Fibroblast of lung (primary cell): ENCODE measurements at places on chromosomes 5 and 9. TPM values are rescaled to one million over a fixed set of nuclear protein-coding genes. Genes with fewer than 3 reads are reported as not detected.

Gene GCNT1
- 18.5 and 27.7 TPM in 2 replicates for total RNA-seq

Gene PCDHB14
- total RNA-seq: 0.77 and 1.7 TPM in 2 replicates

Gene SLC4A9
- total RNA-seq: not detected in 2 replicates

Gene HK3
- under 0.01 TPM in 1 of 2 replicates, not detected in the other for total RNA-seq

Gene LPAR1
- total RNA-seq: 146 and 222 TPM in 2 replicates

Gene GRK6
- total RNA-seq: 13.1 and 15.0 TPM in 2 replicates

Gene EFNA5
- 1.8 and 3.5 TPM in 2 replicates for total RNA-seq

Gene CDX1
- under 0.01 and 0.33 TPM in 2 replicates for total RNA-seq

Gene ROR2
- 27.9 and 39.5 TPM in 2 replicates for total RNA-seq

Gene ZNF618
- 5.4 and 8.6 TPM in 2 replicates for total RNA-seq

Gene TAF11L10
- not detected in 2 replicates for total RNA-seq

Gene SMIM32
- total RNA-seq: not detected in 2 replicates

Gene WNK2
- under 0.01 TPM in 1 of 2 replicates, not detected in the other for total RNA-seq

- no peak for DNase-seq
These were observed 227.9 kb upstream of the KLF9 start for GRCh38 chr9:70642341-70642740.

DNA sequence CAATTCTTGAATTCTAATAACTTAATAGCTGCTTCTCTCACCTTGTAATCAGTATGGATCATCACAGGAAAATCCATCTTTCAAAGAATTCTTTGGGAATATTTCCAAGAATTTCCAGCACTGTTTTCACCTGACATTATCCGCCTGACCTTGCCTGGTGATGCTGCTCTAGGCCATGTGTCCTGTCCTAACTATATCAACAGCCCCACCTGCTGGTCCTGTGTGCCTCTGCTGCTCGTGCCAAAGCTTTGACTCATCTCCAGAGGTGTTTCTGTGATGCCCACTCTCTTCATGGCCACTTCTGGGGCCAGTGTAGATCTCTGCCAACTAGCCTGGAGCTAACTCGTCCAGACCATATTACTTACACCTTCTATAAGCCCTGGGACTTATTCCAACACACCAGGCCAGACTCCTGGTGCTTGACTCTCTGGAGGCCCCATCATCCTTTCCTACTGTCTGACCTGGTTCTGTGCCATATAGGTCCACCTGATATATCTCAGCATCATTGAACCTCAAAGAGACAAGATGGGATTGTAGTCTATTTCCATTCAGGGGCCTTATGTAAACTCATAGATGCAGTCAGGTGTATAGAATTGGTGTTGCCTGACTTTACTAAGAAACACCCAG is 67.5 kb upstream of the CKMT2 start:
- DNase-seq: peak; percentile 75

DNA sequence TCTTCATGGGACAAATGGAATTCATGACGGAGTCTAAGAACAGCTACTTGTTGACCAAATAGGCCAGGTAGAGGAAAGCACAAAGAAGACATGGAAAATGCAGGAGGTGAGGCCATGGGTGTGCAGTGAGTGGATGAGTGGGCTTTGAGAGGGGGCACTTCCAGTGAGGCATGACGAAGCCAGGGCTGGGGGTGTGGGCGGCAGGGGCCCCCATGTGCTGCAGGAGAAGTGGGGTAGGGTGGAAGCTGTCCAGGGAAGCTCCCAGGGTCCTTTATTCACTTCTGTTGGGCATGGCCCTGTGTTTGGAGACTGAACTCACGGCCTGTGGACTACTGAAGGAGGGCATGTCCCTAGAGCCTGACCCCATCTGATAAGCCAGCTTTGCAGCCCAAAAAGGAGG is 127.6 kb upstream of the SLC25A48 start:
- DNase-seq: no peak

DNA sequence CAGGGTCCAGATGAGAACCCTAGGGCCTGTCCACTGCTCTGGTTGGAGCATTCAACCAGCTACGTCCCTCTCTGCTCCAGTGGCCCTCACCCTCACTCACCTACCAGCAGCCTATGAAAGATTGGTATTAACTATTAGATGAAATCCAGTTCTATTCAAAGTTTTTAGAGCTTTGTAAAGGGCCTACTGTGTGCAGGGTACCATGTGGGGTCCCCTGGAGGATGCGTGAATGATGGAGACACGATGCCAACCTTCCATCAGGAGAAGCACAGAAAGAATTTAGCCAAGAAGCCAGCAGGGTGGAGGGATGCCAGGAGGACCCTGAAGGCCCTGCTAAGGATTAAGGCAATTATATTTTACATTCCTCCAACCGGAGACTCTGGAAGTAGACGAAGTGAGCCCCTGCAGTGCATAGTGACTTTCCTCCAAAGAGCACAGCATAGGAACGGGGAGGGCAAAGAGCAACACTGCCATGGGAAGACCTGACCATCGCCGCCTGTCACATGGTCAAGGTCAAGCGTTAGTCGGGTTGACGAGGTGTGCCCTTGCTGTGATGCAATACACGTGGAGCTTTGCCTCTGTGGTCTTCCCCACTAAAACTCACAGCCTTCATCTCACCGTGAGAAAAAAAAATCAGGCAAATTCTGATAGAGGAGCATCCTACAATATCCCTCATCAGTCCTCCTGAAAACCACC is 22.8 kb upstream of the ANKRD33B start:
- DNase-seq: no peak

GRCh38 chr5:163963881-163964280 is 458.5 kb downstream of the MAT2B start:
- DNase-seq: peak; percentile 45

DNA sequence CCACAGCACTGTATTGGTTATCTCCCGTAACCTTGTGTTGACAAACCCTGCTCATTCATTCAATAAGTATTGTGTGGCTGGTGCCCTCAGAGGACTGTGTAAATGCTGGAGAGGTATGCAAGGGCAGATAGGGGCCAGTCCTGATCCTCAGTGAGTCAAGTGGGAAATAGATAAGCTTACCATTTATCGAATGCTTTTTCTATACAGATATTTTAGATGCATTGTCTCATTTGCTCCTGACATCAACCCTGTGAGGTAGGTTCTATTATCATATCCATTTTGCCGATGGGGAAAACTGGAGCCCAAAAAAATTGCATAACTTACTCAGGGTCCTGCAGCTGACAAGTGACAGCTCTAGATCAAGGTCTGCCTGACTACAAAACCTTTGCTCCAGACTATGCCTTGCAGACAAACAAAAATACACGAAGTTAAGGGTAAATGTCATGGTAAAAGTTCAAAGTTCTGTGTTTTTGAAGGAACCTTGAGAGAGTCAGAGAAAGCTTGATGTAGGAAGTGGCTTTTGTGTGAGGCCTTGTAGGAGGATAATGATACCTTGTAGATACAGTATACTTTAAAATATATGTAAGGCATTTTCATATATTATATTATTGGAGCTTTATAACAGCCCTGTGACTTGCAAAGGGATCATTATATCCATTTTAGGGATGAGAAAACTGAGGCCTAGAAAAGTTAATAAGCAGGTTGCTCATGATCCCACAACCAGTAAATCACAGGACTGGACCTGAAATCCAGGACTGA is 22.7 kb downstream of the CYFIP2 start:
- no peak for DNase-seq

DNA sequence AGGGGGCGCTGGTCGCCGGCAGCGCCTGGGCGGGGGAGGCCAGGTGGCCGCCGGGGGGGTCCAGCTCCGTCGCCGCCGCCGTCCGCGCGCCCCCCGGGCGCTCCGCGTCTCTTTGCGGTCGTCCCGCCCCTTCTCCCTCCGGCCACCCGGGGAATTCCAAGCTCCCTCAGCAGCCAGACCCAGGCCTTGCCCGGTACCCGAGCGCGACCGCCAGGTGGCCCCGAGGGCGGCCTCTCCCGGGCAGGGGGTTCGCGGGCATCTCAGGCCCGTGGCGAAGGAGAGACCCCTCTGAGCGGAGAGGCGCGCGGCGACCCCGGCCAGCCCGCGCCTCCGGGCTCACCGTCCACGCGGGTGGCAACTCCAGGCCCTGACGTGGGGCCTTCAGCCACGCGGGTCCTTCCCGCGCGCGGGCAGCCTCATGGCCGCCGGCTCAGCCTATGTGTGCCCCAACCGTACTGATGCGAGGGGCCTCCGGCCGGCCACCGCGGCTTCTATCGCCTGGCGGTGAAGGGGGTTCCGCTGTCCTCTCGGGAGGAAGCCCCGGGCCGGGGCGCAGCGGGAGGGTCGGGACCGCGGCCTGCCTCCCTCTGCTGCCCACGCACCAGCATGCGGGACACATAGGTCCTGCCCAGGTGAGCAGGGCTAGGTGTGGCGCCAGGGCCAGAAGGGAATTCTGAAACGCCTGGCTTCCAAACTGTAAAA is 529 bp upstream of the NRARP start:
- DNase-seq: no peak

DNA sequence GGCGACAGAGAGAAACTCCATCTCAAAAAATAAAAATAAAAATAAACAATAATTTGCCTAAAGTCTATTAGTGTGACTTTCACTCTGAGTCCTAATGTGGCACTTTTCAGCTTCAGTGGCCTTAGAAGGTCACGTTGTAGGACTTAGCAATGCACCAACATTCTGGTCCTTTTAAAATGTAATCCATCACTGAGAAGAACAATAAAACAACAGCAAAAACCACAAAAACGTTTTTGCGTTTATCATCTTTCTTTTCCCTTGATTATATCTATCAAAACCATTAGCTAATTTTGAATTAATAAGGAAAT is 190.1 kb upstream of the ZNF608 start:
- no peak for DNase-seq

- DNase-seq: no peak
These were observed 169.9 kb downstream of the TTC39B start for GRCh38 chr9:15137089-15137488.

GRCh38 chr5:92741906-92742305 is 839.1 kb downstream of the NR2F1-AS1 start:
- DNase-seq: no peak

GRCh38 chr5:14213813-14214585 is 70.9 kb downstream of the TRIO start:
- DNase-seq: no peak

DNA sequence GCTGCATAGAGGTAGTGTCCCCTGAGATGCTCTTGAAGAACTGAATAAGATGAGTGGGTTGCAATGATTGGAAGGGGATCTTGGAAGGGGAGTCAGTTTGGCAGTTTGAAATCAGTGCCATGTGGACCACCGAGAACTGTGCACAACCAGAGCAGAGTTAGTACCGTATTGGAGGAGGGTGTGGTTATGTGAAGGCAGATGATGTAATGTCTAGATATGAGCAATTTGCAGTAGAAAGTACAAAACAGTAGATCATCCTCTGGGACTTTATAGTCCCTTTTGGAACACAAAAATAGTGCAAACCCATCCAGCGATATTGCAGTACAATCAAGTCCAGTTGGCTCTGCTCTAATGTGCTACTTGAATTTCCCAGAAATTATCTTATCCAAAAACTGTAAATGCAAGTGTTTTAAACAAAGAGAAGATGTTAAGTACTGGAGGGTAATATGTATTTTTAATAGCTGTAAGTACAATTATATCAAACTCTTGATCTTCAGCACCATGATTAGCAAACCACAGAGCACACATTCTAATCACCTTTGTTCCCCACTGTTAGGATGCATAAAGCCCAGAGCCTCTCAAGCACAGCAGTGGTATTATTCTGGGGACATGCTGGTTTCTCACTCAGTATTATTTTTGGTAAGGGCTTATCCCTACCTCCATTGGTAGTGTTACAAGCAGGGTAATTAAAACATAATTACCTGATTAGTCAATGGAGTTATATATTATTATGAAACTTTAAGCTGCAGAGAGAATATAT is 41.5 kb downstream of the MEGF10 start:
- no peak for DNase-seq

- DNase-seq: no peak
These were observed 2.0 kb downstream of the RGMB start for GRCh38 chr5:98775246-98776065.

DNA sequence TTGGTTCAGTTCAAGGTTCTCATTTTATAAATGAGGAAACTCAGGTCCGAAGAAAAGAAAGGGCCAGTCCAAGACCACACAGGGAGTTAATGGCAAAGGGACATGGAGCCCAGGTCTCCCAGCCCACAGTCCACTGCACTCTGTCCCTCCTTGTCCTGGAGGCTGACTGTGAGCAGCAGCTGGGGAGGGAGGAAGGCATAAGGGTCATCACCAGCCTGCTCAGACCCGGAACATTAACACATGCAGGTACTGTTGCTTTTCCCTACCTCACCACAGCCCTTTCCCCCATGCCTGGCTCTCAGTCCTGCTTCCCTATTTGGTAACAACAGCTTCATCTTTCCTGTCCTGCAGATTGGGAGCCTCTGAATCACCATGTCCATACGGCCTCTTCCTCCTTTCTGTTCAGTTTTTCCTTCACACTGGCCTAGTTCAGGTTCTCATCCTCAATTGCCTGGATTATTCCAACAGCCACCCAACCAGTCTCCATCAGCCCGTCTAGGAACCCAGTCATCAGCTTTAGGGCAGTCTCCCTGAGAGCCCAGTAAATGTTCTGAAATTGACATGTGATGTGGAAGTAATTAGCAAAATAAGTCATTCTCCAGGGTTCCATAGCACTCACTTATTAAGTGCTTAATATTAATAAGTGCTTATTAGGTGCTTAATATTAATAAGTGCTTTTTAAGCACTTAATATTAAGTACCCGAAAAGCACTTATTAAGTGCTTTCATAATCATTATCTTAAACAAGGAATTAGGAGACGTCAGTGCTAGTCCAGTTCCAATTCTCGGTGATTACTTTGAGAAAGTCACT is 4.3 kb downstream of the GPX3 start:
- no peak for DNase-seq

DNA sequence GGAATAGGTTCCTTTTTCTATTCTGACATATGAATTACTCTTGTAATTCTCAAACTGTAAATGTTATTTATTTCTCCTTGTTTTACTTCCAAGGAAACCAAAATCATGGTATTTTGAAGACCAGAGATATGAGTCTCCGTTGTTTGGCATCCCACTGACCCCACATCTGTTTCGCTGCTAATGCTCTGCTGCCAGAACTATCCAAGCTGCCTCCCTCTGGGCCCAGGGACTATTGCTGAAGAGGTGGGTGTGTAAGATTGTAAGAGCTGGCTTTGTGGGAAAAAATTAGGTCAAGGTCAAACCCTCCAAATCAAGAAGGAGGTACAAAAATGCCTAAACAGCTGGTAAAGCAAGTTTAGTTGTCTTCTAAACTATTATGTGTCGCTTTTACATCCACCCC is 129.4 kb upstream of the MYO10 start:
- DNase-seq: no peak

DNA sequence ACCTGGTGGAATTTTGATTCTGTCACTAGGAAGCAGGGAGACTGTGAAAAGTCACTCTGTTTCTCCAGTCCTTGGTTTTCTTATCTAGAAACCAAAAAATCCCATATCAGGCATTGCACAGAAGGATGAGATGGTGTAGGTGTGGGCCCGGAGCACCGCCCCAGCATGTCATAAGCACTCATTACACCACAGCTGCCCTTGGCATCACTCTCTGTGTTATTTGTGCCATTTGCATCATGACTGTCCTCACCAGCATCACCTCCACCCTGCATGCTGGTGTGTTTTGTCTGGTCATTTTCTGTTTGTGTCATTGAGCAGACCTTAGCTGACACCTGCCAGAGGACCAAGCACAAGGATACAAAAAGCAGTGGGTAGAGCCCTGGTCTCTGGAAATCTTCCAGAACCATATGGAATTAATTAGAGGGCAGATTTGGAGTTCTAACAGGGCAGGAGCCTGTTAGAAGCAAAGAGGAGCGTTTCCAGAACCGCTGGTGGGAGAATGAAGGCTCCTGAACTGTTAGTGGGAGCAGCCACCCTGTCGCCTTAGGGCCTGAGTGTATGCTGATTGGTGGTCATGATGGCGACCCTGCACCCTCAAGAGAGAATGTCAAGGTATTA is 99.3 kb downstream of the AMBP start:
- no peak for DNase-seq

GRCh38 chr5:62931153-62931950 is 352.7 kb downstream of the LRRC70 start:
- no peak for DNase-seq
